Renal cortical epithelial cell (primary cell): ENCODE measurements at places on chromosomes 3 and 15. TPM values are rescaled to one million over a fixed set of nuclear protein-coding genes. Genes with fewer than 3 reads are reported as not detected.

Gene RBPMS2
- 0.05 TPM in 1 of 2 replicates, not detected in the other for total RNA-seq

DNA sequence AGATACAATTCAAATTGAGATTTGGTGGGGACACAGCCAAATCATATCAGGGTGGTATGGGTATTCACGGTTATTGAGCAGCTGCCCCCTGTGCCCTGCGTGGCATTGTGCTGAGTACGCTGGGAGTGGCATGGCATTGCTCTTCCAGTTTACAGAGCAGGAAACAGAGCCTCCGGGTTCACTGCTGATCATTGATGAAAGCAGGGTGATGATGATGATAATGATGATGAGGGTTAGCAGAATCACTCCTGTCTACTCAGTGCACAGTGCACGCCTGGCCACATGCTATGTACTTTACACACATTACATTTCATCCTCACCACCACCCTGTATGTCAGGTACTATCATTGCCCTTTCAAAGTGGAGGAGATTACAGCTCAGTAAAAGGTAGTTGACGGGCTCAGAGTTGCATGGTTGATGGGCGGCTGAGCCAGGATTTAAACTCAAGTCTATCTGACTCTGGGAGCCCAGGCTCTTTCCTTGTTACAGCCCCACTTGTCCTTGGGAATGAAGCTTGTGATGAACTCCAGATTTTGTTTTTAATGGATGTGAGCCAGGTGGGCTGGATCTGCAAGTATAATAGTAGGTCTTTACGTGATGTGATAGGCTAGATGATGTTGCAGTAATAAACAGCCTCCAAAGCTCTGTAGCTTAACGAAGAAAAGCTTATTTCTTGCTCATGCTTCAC lies 87.6 kb upstream of the MYZAP start:
- peak; percentile 65 for DNase-seq

Gene SLC22A14
- total RNA-seq: 0.45 TPM in 1 of 2 replicates, not detected in the other

DNA sequence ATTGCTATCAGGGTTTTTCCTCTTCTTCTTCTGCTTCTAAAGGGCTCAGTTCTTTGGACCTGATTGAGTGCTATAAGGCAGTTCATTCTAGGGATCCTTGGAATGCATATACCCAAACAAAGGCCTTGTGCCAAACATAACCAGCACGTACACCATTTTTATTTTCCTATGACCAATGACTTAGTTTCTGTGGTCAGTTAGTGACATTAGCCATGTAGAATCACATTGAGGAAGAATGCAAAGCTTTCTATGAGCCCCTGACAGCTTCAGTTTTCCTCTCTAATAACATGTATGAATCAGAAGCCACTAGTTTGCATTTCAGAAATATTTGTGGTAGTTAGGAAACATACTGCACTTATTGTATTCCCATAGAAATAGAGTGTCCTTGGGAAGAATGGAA lies 240.0 kb downstream of the THRB start:
- DNase-seq: peak; percentile 77

Gene ST8SIA2
- 2.3 and 5.7 TPM in 2 replicates for total RNA-seq
